Cortex of kidney (tissue), 1 donor: ENCODE measurements at places on chromosomes 3 and 15.

- DNase-seq, result no peak
These were observed 1.8 kb downstream of the CELSR3 start for GRCh38 chr3:48660800-48661400.

DNA sequence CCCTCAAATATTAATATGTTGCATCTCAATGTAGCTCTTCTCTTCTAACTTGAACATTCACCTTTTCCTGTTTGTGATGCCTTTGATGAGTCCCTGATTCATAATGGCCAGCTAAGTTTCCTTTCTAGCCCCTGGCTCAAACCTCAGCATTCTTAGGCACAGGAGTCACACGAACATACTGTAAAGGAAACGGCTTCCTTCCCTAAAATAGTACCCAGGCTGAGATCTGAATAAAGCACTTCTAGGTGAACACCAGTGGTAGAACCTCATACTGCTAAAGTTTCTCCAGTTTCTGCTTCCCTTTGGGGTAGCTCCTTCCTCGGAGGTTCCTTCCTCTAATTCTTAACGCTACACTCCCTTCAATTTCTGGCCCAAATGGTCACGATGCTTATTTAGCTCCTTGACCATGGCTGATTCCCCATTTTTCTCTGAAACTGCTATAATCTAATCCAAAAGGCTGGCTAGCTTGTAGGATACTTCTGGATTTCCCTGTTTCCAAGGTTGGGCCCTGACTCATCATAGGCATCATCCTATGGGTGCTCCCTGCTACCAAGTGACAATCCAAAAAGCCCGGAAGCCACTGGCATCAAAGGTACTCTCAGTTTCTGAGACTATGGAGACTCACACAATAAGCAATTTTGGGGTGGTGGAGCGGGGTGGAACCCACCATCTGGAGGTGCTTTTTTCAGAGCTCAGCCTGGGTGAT, 2.4 kb downstream of the ANAPC13 start:
- DNase-seq, result no peak

DNA sequence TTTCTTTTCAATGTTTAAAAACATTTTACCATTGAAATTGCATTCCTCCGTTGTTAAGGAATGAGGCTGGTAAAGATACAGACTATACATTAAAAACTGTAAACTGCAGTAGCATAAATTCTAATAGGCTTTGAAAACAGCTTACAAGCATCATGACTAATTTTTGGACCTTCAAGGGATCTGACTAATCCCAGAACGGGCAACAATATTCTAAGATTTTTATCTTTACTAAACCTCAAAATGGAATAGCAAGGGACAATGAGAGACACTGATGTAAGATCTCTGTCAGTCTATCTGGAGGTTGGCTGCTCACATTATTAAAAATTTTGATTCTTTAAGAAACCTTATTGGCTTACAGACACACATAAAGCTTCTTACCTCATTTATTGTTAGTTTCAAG, 74.7 kb downstream of the BTD start:
- no peak for DNase-seq

DNA sequence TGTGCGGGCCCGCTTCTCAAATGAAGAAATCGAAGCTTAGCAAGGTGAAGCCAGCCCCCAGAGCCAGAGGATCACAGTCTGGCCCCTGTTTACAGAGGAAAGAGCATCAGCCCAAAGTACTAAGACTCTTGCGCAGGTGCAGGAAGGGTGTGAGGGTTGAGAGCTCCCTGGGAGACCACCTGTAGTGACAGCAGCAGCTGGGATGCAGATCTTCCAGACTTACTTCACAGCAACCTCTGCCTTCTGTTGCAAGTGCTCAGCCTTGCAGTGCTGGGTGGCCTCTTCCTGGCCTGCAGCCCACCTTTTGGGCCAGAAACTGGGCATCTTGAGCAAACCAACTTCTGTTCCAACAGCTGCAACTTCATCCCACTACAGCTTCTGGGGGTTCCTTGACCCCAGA, 19.7 kb downstream of the SPATA12 start:
- no peak for DNase-seq

DNA sequence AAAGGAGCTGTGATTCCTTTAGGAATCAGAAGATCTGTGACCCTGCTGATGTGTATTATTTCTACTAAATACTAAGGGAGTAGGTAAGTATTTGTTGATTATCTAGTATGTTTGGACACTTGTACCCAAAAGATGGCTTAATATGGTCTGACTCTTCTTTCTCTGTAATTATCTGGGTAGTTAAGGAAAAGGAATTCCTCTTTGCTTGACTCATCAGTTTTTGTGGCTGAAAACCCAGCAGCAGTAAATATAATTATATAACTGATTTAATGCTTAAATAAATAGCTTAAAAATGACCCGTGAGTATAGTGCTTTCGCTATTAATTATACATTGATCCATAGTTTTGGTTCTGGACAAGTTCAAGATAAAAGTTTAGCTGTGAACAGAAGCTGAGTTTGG, 155.8 kb downstream of the LRTM1 start:
- DNase-seq, result no peak

GRCh38 chr3:184366619-184367289, 5.2 kb downstream of the POLR2H start:
- no peak for DNase-seq

- no peak for DNase-seq
These were observed 15.6 kb downstream of the B4GALT4 start for GRCh38 chr3:119225121-119225520.

- no peak for DNase-seq
These were observed 561 bp downstream of the SIDT1 start for GRCh38 chr3:113532698-113533533.

DNA sequence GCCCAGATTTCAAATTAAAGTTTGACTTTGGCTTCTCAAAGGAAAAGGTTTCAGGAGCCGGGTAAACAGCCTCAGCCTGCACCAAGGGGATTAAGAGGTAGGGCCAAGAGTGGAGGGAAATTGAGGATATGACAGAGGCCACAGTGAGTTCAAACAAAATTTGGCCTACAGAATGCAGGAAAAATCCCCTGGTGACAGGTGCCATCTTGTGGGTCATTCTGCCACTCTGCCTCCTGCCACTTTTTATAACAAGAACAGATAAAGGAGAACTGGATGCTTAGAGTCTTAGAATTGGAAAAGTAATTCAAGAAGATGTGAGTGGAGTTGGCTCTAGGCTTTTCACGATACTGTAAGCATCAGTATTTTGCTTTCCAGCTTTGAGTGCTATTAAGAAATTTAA, 253.2 kb downstream of the NR2F2 start:
- no peak for DNase-seq

DNA sequence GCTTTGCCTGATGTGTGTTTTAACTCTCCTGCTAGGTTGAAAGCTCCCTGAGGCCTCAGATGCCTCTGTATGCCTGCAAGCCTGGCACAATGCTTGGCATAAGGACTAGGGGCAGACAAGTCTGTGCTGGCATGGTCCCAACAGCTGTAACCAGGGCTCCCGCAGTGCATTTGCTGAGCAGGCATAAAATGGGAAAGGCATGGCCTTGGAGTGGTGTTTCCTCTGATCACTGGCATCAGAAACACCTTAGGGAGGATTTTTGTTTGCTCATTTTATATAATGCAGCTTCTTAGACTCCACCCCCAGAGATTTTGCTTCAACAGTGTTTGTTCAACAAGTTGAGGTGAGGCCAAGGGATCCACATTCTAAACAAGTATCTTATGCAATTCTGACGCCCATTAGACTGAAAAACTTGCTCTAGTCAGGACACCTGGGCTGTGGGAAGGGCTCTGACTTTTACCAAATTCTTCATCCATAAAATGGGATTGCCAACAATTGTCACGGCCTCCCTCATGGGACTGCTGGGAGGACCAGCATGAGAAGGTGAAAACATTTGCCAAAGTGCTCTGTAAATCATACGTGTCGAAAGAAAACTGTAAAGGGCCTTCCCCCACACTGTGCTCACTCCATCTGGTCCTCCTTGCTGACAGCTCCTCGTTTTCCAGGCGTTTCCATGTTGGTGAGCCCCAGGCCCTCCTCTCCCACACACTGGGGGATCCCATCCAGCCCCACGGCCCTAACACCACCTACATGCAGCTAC, 43.1 kb downstream of the STARD5 start:
- DNase-seq, result no peak

- DNase-seq, result no peak
These were observed at the start of gene RNU5B-1 for GRCh38 chr15:65304381-65305149. TSS of gene RNU5B-1 (plus strand) at chr15:65304677.
